ENCODE measurements at places on chromosomes 6 and 20.

GRCh38 chr20:44582311-44583025 is at the start of gene PKIG:
Gene PKIG, plus strand, starts transcription at chr20:44582579. Its CDS starts 31,978 bp downstream, at chr20:44614557.
- DNase-seq: no peak

- DNase-seq: no peak
Observed at GRCh38 chr6:118940770-118941169, 5.8 kb upstream of the MCM9 start.

DNA sequence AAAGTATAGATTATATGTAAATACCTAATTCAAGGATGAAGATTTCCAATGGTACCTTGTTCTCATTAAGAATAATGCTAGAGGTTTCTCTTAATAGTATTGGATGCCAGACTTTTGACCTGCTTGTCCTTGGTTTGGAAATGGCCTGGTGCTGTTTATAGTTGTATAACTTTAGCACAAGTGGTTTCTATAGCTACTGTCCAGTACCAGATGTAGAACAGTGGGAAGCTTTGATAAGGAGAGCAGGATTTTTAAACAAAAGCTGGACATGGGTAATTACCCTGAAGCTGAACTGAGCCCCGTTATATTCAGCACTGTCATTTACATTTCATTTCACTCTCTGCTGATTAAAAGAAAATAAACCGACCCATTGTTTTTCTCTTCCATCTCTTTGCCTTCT is 43.7 kb downstream of the TRMT11 start:
- no peak for DNase-seq

- no peak for DNase-seq
Observed at GRCh38 chr6:39339868-39340550, 17.5 kb upstream of the KCNK16 start.

GRCh38 chr20:41877911-41878310 is 259.7 kb upstream of the CHD6 start:
- no peak for DNase-seq

DNA sequence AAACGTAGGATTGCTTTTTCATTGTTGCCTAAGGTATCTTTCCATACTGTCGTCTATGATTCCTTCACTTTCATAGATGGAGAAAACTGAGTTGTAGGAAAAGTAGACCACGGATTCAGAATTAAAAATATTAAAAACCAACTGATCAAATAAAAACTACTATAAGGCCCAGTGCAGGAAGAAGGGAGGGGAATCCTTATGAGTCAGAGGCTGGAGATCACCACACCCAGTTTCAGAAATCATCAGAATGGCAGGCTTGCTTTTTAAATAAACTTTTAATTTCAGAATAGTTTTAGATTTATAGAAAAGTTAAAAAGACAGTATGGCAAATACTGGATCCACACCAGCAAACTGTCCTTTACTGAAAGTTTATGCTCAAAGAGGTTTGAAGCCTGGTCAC is 32.0 kb upstream of the POPDC3 start:
- DNase-seq: no peak

DNA sequence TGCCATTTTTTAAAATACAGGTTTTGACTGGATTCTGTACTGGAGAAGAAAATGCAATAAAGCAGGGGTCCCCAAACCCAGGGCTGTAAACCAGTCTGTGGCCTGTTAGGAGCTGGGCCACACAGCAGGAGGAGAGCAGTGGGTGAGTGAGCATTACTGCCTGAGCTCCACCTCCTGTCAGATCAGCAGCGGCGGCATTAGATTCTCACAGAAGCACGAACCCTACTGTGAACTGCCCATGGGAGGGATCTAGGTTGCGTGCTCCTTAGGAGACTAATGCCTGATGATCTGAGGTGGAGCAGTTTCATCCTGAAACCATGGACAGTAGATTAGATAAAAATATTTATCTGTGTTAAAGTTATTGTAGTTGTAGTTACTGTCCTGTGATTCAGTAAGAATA is 21.1 kb upstream of the FBXO9 start:
- no peak for DNase-seq

GRCh38 chr6:97645757-97646156 is 362.7 kb upstream of the MMS22L start:
- no peak for DNase-seq
